Lung (tissue), 17 donors: ENCODE measurements at places on chromosomes 3 and 15. TPM values are rescaled to one million over a fixed set of nuclear protein-coding genes. Genes with fewer than 3 reads are reported as not detected.

- H3K4me1 ChIP-seq, result peaks cover 8% of the 10 kb centered on the region
- H3K36me3 ChIP-seq, result no peaks in the 10 kb centered on the region
- H3K4me3 ChIP-seq, result no peak overlapping the region
- H3K27me3 ChIP-seq, result peaks cover 7% of the 10 kb centered on the region
- no peak overlapping the region for H3K27ac ChIP-seq
Observed at GRCh38 chr15:95327661-95328060, 1002.8 kb upstream of the NR2F2 start.

DNA sequence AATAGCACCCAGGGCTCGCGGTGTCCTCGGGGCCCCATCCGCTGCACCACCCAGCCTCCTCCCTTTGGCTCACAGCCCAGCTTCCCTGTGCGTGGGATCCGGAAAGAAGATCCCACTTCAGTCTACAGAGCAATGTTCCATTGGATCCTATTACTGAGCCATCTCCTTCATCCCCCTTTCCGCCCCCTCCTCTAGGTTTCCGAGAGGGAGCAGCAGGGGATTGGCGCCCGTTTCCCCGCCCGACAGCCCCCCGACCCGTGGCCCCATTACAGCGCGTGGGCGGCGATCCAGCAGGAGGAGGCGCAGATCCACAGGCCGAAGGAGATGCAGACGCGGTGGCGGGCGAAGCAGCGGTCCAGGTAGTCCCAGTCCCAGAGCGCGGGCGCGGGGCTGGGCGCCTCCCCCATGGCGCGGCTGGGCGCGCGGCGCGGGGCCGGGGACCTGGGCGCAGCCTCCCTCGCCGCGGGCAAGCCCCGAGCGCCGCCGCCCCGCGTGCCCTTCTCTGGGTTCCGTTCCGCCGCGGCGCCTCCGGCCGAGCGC is 340 bp downstream of the TMEM44 start:
- H3K36me3 ChIP-seq, result peaks cover 5% of the 10 kb centered on the region
- H3K27me3 ChIP-seq, result no peaks in the 10 kb centered on the region
- peaks cover 6% of the 10 kb centered on the region for H3K4me1 ChIP-seq
- peak overlapping the region; percentile 62 for H3K4me3 ChIP-seq
- peak; percentile 55 for DNase-seq

DNA sequence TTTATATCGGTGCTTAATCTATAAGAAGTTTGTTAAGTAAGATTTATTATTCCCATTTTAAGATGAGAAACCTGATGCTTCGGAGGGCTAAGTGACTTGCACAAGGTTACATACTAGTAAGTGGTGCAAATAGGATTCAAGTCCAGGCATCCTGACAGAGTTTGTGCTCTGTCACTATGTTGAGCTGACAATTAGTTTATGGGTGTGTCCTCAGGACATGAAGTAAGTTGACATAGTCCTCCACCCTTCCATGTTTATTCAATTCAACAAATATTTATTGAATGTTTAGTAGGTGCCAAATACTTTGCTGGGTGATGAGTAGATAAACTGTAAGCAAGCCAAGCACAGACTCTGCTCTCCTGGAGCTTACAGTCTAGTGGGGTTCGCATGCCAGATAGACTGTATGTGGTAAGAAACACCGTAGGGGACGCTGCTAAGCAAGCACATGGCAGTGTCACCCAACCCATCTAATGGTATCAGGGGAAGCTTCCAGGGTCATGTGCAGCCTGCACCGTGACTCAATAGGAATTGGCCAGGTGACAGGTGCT is 342.7 kb upstream of the SATB1 start:
- no peaks in the 10 kb centered on the region for H3K4me1 ChIP-seq
- DNase-seq, result no peak
- H3K36me3 ChIP-seq, result no peaks in the 10 kb centered on the region
- no peak overlapping the region for H3K27ac ChIP-seq
- H3K27me3 ChIP-seq, result no peaks in the 10 kb centered on the region

UBAP1L gene
- 4.7 TPM for total RNA-seq

DNA sequence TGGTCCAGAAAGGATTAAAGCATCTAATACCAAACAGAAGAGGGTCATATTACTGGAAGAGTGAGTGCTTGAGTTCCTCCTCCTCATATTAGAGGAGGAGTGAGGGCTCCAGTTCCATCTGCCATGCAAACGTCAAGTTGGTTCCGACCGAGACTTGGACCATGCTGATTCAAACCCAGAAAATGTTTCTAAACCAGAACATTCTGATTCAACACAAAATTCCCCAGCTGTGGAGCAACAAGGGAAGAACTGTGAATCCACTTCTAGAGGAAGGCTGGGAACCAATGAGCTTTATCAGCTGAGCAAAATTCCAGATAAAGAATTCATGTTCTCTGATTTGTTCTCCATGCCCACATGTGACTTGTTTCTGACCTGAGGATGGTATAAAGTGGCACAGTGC is 135.6 kb upstream of the WNT5A start:
- no peaks in the 10 kb centered on the region for H3K4me1 ChIP-seq
- no peak overlapping the region for H3K4me3 ChIP-seq
- H3K36me3 ChIP-seq, result no peaks in the 10 kb centered on the region

TTC23 gene
- 14.6 TPM for total RNA-seq

USP4 gene
- 72.4 TPM for total RNA-seq

FAM219B gene
- 49.7 TPM for total RNA-seq

DNA sequence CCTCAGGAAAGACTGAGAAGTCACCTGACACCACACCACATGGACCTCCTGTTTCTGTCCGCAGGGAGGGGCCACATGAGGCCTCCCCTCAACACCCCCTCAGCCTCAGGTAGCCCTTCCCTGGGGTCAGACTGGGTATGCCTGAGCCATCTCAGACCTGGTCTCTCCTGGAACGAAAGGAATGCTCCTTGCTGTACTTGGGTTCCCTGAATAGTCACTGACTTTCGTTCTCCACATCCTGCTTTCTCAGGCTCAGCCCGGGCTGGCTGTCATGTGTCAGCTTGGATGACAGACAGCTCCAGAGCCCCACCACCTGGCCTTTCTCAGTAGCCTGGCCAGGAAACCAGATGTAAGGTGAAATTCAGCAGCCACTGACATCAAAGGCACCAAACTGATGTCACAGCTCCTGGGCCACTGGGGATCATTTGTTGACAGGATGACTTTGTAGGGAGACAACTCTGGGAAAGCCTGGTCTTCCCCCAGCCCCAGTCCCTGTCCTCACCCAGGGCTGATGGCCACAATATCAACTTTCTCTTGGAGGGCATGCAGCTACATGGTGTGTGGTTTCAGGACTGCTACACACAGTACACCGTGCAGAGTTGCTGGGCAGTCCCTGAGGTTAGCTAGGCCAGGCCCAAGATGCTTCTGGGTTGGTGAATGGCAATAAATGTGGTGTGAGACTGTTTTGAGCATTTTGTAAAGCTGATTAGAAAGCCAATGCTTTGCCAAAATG is 141.4 kb upstream of the MRPS22 start:
- no peaks in the 10 kb centered on the region for H3K36me3 ChIP-seq
- H3K27ac ChIP-seq, result no peak overlapping the region
- no peak overlapping the region for H3K4me3 ChIP-seq
- peak; percentile 30 for DNase-seq
- no peaks in the 10 kb centered on the region for H3K27me3 ChIP-seq

DNA sequence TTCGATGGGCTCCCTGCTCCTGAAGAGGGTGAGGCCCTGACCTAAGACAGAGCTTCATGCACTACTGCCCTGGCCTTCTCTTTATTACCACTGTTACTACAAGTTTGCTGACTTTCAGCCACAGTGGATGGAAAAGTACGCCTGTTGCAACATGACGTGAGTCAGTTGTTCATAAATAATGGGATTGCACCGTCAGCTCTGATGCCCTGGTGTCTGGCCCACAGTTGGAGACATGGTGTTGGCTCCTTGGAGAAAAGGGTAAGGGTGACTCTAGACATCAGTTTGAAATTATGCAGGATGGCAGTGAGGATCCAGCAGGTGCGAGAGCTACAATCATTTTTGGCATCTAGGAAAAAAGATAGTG is 5.5 kb downstream of the PAQR5 start:
- H3K27me3 ChIP-seq, result no peaks in the 10 kb centered on the region
- H3K36me3 ChIP-seq, result no peaks in the 10 kb centered on the region
- no peak overlapping the region for H3K4me3 ChIP-seq
- peaks cover 5% of the 10 kb centered on the region for H3K4me1 ChIP-seq

COPG1 gene
- 163 TPM for total RNA-seq

CMC1 gene
- 21.2 TPM for total RNA-seq

DNA sequence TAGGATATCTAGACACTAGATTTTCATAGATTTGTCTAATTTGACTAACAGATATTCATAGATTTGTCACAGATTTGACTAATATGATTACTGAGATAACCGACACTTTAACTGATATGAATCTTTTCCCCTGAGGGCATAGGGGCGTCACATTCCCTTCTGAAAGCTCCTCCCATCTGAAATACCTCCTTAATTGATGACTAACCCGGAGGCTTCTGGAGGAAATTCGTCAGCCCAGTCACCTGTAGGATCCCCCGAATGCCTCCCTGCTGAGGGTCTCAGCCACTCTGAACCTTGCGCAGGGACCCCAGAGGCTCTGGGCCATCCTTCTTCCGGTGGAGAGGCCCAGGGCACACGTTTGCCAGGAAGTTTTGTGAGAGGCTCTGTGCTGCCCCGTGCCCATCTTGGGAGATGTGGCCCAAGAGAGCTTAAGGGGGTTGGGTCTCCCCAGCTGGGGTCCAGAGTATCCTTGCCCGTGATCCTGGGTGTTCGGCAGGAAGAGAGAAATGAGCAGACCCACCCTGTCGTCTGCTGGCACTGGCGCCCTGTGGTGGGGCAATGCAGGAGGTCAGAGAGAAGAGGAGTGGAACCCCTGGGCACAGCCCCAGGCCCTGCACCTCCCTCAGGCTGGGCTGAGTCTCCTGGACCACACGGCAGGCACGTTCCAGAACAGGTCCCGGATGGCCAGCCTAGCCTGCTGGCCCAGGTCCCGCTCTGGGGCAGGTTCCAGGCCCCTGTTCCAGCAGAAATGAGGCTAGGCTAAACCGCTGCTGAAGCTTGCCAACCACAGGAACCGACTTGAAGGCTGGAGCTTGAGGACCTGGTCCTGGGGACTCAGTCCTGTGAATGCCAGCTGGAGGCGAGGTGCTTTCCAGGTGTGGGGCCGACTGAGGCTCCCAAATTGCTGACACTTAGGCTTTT is 1.7 kb downstream of the PLA2G4D start:
- H3K27ac ChIP-seq, result no peak overlapping the region
- DNase-seq, result no peak
- H3K4me1 ChIP-seq, result no peaks in the 10 kb centered on the region
- H3K4me3 ChIP-seq, result no peak overlapping the region
- H3K36me3 ChIP-seq, result no peaks in the 10 kb centered on the region
- no peaks in the 10 kb centered on the region for H3K27me3 ChIP-seq

- H3K4me1 ChIP-seq, result no peaks in the 10 kb centered on the region
- H3K36me3 ChIP-seq, result no peaks in the 10 kb centered on the region
- no peak overlapping the region for H3K27ac ChIP-seq
- no peak for DNase-seq
Observed at GRCh38 chr3:174758943-174759342, 100.2 kb upstream of the NAALADL2 start.

IMPG2 gene
- total RNA-seq, result 0.15 TPM

CD86 gene
- total RNA-seq, result 11.0 TPM

GRCh38 chr15:81087694-81088093 is 46.4 kb upstream of the CFAP161 start:
- no peaks in the 10 kb centered on the region for H3K36me3 ChIP-seq
- H3K4me3 ChIP-seq, result no peak overlapping the region
- H3K27me3 ChIP-seq, result peaks cover 3% of the 10 kb centered on the region

DNA sequence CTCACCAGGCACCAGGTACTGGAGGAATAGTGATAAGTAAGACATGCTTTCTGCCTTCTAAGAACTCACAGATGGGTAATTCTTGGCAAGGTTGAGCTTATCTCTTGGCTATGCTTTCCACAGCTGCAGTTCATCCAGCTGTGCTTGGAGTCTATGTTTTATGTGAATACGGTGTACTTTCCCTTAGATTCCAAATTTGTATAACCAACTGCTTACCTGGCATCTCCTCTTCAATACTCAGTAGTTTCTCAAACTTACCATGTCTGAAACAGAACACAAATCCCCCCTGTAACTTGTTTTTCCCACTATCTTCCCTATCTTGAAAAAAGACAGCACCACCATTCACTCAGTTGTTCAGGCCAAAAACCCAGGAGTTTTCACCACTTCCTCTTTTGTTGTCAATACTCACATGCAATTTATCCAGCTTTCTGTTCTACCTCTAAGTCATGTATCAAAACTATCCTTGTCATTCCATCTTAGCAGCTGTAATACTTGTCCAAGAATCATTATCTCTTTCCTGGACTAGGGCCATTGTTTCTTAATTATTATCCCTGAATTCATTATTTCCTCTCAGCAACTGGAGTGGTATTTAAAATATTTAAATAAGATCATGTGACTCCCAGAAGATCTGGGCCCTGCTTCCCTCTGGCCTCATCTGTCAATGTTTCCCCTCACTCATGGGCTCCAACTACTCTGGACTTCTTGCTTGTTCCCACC is 32.6 kb downstream of the COL6A5 start:
- no peak overlapping the region for H3K27ac ChIP-seq
- H3K4me1 ChIP-seq, result no peaks in the 10 kb centered on the region
- no peaks in the 10 kb centered on the region for H3K36me3 ChIP-seq
- DNase-seq, result no peak

- peaks cover 2% of the 10 kb centered on the region for H3K27me3 ChIP-seq
- no peaks in the 10 kb centered on the region for H3K36me3 ChIP-seq
- no peak for DNase-seq
- no peaks in the 10 kb centered on the region for H3K4me1 ChIP-seq
- no peak overlapping the region for H3K27ac ChIP-seq
Observed at GRCh38 chr3:149203758-149204157, 17.9 kb downstream of the CP start.

DNA sequence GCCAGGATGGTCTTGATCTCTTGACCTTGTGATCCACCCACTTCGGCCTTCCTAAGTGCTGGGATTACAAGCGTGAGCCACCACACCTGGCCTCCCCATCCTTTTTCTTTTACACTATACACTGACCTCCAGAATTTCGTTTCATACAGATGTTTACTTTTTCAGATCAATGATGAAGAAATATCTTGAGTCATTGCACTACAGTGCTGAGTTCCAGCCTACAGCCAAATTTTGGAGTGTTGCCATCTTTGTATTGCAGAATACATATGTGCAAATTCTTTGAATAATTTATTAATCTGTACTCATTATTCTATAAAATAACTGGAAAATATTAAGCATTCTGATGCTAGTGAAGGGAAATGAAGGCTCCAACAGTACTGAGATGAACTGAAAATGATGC is 12.5 kb downstream of the ZPLD1 start:
- H3K4me1 ChIP-seq, result no peaks in the 10 kb centered on the region
- no peak overlapping the region for H3K27ac ChIP-seq
- H3K4me3 ChIP-seq, result no peak overlapping the region
- no peaks in the 10 kb centered on the region for H3K27me3 ChIP-seq
- DNase-seq, result no peak

ULK4 gene
- total RNA-seq, result 56.0 TPM

SIDT1 gene
- 5.0 TPM for total RNA-seq

DNA sequence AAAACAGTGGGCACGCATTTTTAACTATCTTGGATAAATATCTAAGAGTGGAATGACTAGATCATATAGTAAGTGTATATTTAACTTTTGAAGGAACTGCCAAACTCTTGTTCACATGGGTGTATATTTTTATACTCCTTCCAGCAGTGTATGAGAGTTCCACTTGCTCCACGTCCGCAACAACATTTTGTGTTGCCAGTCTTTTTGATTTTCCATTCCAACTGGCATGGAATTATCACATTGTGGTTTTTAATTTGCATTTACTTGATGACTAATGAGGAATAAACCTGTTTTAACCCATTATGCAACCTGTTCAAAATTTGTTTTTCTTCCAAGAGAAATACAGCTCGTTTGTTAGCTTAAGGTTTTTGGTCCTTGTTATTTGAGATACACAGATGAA is 51.6 kb downstream of the ZNF621 start:
- H3K27me3 ChIP-seq, result no peaks in the 10 kb centered on the region
- H3K4me3 ChIP-seq, result no peak overlapping the region
- DNase-seq, result no peak
- H3K27ac ChIP-seq, result no peak overlapping the region
